Breast epithelium (tissue), 4 donors: ENCODE measurements at places on chromosomes 1 and 21. TPM values are rescaled to one million over a fixed set of nuclear protein-coding genes. Genes with fewer than 3 reads are reported as not detected.

- no peak for DNase-seq
Observed at GRCh38 chr1:169487561-169487960, 1.8 kb upstream of the SLC19A2 start.

- no peak for DNase-seq
Observed at GRCh38 chr1:52436817-52437216, 32.4 kb downstream of the PRPF38A start.

- peak; percentile 49 for DNase-seq
Observed at GRCh38 chr1:24300971-24301784, 18.0 kb upstream of the GRHL3 start.

The IL22RA1 gene
- total RNA-seq = not detected

The POU3F1 gene
- total RNA-seq = 0.29 TPM

GRCh38 chr1:30707412-30708360, 15.7 kb downstream of the MATN1 start:
- peak; percentile 79 for DNase-seq

The SPRR2G gene
- total RNA-seq = not detected
